ENCODE measurements at places on chromosomes 1 and 21. TPM values are rescaled to one million over a fixed set of nuclear protein-coding genes. Genes with fewer than 3 reads are reported as not detected.

The TRAF3IP3 gene
- 1.8 TPM for total RNA-seq

DNA sequence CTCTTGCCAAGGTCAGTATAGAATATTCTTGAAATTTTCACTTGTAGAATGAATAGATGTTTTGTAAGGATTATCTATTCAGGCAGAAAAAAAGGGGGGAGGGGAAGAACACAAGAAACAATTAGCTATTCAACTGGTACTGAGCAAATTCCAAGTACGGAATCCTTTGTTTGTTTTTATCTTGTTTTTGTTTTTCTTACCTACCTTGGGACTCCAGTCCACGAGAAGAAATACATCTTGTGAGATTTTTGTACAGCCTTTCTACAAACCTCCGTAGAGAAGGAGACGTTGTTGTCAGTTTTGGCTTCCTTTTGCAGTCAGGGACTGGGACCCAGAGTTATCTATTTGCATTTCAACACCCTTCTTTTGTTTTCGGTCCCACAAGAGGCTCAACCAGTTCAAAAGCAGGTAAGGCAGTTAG lies 36.0 kb downstream of the ZNF281 start:
- ATAC-seq = no peak

GRCh38 chr21:32312976-32313375 lies 14.3 kb downstream of the MRAP start:
- ATAC-seq = no peak

The TTC34 gene
- 0.74 TPM for total RNA-seq

The COL8A2 gene
- 7.4 TPM for total RNA-seq

The DHCR24 gene
- 52.8 TPM for total RNA-seq

DNA sequence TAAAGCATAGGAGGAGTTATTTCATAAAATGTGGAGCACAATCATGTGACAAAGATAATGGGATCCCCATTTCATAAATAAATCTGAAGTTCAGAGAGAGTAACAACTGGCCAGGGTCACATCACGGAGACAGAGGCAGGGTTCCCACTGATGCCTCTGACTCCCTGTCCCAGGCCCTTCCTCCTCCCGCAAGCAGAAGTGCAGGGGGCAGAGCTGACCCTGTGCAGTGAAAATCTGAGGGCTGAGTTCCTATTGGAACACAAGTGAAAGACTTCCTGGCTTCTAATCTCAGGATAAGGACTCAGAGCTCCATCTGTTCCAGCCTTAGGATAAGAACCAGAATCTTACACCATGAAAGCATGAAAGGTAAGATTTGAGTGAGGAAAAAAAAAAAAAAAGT lies 22.0 kb downstream of the SELL start:
- ATAC-seq = no peak

GRCh38 chr1:8213136-8213535 lies 104.8 kb upstream of the SLC45A1 start:
- no peak for ATAC-seq

GRCh38 chr1:69747207-69747606 lies 179.5 kb downstream of the LRRC7 start:
- ATAC-seq = no peak

DNA sequence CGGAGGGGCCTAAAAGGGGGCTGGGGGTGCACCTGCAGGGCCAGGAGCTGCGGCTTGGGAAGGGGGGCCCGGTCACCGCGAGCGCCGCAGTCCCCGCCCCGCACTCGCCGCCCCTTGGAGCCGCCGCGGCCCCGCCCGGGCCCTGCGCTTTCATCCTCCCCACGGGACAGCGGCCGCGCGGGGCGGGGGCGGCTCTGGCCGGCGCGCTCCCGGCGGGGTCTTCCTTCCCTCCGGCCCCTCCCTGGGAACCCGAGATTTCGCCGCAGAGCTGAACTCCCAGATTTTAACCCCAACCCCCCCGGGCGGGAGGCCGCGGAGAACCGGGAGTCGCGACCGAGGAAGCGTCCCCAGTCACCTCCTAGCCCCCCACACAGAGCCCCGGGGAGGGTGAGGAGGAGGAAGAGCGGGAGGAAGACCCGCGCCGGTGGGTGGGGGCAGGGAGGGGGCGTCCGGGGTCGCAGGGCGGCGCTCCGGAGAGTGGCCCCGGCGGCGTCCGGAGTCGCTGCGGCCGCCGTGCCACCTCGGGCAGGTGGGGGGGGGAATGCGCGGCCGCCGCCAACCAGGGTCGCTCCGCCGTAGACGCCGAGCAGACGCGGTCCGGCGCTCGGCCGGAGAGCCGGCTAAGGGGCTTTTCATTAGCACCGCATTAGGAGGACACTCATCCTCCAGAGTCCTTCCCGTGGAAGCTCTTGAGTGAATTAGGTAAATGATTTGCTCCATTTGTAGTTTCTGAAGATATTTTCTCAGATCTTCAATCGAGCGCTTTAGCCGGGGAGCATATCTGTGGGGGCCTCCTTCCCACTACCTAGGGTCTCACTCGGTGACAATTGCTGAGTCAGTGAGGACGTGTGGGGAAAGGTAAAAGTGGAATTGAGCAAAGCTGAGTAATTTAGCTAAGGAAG lies 31.6 kb upstream of the NFIA start:
- peak; percentile 77 for ATAC-seq

- no peak for ATAC-seq
Measured at GRCh38 chr1:187985145-187985896, 1156.6 kb downstream of the PLA2G4A start.

GRCh38 chr1:59026472-59026948 lies 242.7 kb upstream of the JUN start:
- peak; percentile 56 for ATAC-seq

The LCE1E gene
- not detected for total RNA-seq

GRCh38 chr1:220011620-220012019 lies 34.7 kb downstream of the EPRS1 start:
- no peak for ATAC-seq

Data from motor neuron (in vitro differentiated cells).